ENCODE measurements at places on chromosomes 12 and 14.

GRCh38 chr12:14960548-14961465 is 594 bp downstream of the ARHGDIB start:
- DNase-seq = no peak

DNA sequence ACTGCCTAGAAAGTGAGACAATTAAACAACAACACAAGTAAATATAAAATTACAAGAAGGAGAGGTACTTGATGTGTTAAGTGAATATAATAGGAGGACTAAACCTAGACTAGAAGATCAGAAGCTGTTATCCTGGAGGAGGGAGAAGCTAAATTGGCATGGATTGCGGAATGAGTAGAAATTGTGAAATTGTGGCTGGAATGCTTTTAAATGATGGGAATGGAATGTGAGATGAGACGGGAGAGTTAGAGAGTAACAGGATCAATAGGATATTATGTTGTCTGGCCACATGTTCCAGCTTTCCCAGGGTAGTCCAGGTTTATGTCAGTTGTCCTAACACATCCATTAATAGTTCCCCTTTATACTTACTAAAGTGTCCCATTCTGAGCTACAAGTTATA is 44.0 kb upstream of the CPNE8 start:
- DNase-seq = no peak

GRCh38 chr14:71658261-71658860 is 273.9 kb upstream of the RGS6 start:
- no peak for DNase-seq

GRCh38 chr14:104633276-104634137 is 28.9 kb upstream of the TMEM179 start:
- DNase-seq = no peak

DNA sequence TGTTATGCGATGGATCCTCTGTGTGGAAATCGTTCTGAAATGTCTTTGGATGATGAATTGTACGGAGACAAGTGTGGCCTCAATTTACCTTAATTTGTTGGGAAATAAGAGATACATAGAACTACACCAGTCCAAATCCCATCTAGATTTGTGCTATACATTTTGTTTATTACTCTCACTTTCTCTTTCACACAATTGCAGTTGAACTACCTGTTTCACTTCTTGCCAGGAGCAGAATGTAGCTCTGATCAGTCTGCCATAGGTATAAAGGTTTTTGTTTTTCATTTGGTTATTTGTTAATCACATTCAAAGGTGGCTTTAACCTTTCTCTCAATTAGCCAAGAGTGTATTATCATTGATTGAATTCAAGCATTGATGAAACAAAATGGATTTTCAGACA is 268.2 kb downstream of the SNAPC1 start:
- no peak for DNase-seq

DNA sequence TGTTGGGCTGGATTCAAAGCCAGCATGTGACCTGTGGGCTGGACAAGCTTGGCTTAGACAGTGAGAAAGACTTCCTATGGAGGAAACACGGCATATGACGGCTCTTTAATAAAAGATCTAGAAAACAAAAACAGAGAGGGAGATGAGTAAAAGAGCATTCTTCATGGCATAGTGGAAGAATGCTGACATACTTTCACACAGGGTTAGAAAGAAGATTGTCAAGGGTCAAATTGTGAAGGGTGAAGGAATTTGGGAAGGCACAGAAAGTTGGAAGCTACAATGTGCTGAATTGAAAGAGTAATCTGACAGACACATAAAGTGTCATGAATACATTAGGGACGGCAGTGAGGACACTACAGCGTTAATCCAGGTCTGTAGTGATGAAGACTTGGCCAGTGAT is 63.4 kb downstream of the GALNT4 start:
- DNase-seq = no peak

- DNase-seq = no peak
Measured at GRCh38 chr12:121964813-121965643, 46.6 kb downstream of the CFAP251 start.

GRCh38 chr12:108640802-108641445 is 7.2 kb upstream of the SELPLG start:
- DNase-seq = no peak
